ENCODE measurements at places on chromosomes 2 and 18.

DNA sequence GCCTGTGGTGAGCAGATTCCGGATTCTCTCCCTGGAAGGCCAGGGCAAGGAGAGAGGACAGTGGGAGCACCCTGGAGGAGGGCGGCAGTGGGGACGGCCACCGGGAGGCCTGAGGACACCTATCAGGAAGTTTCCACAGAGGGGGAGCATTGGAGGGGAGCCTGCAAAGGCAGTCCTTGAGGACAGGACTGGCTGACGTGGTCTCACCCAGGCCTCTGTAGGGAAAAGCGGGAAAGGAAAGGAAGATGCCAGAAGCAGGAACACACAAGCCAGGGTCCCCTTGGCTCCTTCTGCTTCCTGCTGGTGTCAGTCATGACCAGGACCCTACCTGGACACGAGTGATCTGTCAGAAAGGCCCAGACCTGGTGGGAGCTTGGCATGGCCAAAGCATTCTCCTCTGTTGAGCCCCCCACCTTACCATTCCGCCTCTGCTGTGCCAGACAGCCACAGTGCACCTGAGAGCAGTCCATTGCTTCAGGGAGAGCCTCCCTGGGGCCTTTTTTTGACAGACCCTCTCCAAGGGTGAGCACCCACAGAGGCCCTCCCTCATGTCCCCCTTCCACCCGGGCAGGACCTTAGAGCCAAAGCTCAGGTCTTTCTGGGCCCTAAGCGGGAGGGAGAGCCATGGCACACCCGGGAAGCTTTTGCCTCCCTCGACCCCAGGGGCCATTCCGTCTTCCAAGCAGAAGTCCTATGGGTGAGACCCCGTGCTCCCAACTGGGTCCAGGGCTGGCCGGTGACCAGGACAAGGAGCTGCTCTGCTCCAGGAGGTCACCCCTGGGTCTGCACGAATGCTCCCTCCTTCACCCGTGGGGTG, 333.1 kb downstream of the DYSF start:
- no peak for DNase-seq

GRCh38 chr18:49061239-49061990, 110.7 kb upstream of the SMAD7 start:
- no peak for DNase-seq

DNA sequence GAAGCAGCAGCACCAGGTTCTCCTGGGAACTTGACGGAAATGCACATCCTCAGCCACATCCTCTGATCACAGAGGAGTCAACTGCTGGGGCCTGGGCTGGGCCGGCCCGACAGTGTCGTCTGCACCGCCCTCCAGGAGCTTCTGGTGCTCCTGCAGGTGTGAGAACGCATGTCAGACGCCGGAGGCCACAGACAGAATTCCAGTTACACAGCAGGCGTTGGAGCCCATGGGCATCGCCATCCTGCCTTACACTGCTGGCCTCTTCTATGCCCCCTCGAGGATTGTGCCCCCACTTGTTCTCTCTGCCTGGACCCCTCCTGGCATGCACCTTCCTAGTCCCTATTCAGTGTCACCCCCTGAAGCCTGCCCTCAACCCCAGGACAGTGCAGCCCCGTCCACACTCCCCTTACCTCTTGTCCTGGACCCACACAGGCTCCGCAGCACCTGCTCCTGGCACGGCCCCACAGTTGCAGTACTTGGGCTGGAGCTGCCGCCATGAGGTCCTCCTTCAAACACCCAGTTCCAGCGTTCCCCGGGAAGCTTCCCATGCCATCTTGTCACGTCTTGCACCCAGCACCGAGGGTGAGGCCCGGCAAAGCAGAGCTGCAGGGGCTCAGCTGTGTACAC, 37.5 kb downstream of the ADI1 start:
- no peak for DNase-seq

GRCh38 chr18:38606841-38607240, 1041.2 kb upstream of the CELF4 start:
- DNase-seq = no peak

DNA sequence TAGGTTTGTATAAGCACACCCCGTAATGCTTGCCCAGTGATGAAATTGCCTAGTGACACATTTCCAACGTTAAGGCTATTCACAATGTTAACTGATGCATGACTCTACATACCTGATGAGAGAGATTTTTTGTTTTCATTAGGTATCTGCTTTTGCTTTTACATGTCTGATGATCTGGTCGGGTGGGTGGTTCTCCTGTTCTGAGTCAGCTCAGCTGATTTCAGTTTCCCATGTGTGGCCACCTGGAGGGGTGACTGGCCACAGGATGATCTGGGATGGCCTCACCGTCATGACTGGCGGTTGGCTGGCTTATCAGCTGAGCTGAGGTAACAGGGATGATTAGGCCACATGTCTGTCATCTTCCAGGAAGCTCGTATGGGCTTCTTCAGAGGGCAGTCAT, 33.8 kb upstream of the ACYP2 start:
- no peak for DNase-seq

DNA sequence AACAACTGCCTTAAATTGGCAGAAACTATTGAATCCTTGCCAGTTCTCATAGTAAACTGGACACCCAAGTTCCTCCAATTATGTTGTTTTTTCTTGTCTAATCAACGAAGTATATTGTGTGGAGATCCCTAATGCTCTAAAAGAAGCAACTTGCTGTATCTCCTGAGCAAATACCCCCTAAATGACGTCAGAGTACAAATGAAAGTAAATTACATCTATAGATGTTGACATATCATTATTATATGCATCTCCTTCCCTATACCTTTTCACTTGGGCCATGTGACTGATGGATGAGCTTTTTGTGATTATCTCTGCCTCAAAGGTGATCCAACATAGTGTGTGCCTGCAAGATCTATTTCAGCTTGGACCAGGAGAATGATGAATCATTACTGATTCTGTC, 159.4 kb downstream of the CCDC148 start:
- DNase-seq = no peak

- DNase-seq = no peak
These were observed 679.2 kb downstream of the NYAP2 start for GRCh38 chr2:226078666-226079065.

DNA sequence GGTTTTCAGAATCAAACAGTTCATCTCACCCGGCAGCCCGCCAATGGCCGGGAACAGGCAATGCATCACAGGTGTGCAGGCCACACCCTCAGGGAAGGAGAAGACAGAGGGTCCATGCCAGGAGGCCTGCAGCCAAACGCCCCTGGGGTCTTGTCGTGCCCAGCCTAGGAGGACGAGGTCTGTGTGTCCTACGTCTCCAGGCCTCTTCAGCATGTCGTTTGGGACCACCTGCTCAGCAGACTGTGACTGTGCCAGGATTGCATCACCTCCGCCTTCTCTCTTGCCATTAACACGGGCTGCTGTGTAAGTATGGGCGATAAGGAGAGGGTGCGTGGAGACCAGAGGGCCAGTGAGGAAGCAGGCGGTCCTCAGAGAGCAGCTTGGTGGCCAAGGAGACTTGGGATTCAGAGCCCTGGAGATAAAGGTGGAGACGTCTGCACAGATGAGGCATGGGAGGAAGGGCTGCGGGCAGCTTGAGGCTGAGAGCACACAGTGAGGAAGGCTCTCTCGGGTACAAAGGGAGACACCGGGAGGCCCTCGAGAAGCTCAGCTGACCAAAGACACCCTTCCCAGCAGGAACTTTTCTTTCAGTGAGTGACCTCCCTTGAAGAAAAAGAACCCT, 37.4 kb upstream of the KLHL29 start:
- no peak for DNase-seq

DNA sequence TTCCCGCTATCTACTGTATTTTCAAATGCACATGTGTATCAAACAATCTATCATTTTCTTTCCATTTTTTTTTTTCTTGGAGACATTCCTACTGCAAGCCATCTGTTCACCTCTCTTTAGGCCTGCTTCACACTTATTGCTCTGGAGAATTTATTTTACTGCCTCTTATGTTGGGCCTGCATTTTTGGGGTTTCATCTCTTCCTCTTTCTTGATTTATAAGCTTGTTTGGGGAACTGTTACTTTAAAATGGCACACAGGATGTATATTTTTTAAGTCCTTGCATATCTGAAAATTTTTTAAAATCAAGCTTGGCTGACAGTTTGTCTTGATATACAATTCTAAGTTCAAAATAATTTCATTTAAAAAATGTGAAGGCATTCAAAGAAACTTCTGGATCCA, 3.5 kb upstream of the RAB27B start:
- no peak for DNase-seq

GRCh38 chr2:198116756-198117155, 312.4 kb downstream of the PLCL1 start:
- DNase-seq = no peak

DNA sequence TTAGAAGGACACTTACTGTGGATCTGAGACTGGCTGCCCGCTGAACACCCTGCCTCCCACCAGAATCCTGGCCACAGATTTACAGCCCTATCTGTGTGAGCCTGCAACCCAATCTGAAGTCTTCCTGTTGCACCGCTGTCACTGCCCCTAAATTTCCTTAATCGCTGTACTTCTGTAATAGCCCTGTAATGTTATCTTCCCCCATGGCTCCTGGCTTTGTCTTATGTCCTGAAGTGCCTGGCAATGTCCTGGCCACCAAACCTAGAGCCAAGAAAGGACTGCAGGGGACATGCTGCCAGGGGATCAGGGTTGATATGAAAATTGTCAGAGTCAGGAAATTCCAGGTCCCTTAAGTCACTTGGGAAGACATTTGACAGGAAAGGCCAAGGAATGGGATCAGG, 52.7 kb downstream of the FHOD3 start:
- no peak for DNase-seq

- DNase-seq = no peak
These were observed 70.3 kb downstream of the CERKL start for GRCh38 chr2:181586569-181587081.

DNA sequence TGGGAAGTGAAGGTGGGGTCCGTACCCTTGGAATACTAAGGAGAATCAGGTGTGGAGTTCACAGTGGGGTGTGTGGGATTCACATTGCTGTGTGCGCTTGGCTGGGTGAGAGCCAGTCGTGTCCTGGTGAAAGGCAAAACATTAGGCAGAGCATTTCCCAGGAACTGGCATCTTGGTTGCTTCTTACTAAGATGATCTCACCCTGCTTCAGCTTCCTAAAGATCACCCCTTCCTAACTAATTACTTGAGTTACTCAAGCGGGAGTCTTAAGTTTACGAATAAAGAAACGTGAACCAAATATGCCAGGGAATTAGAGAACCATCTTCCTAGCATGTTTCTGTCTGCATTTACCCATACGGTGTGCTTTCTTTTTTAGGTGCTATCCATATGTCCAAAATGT, 122.9 kb downstream of the NCK2 start:
- no peak for DNase-seq

DNA sequence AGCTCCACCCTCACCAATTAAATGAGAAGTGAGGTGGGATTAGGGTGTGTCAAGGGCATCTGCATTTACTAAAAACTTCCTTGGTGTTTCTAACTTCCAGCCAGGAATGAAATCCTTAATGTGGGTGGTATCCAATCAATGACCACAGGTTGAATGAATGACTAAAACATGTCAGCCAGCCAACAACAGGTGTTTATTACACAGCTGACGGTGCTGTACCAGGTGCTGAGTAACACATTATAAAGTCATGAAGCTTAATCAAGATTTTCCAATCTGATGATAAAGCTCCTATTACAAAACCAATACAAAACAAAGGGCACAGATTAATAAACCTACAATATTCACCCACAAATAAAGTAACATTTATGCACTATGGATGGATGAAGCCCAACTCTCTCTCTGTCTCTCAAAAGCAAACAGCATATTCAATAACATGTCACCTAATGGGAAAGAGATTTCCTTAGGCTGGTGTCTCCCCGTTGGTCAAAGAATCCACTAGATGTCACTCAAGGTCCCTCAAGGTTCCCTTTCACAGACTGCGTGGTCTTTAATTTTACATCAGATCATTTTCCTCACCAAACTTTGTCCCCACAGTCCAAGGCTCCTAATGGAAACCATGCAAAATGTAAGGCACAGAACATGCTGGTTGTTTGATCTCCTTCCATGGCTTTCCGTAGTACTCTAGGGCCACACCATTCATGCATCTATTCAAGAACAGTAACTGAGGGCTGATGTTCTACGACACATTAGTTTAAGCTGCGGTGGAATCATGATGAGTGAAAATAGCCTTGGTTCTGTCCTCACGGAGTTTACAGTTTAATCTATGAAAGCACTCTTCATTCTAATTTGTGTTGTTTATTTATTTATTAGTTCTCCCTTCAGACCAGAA, 6.4 kb upstream of the PTPN4 start:
- peak; percentile 31 for DNase-seq

GRCh38 chr2:49719241-49719640, 564.9 kb upstream of the FSHR start:
- DNase-seq = no peak

DNA sequence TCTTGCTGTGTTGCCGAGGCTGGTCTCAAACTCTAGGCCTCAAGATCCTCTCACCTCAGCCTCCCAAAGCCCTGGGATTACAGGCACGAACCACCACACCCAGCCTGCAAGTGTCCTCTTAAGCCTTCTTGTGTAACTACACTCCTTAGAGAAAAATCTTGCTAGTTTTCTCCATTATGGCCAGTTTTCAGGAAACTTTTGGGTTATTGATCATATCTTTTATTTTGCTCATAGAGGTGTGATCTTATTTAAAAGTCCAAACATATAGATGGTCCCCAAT, 2.4 kb downstream of the SOCS6 start:
- DNase-seq = no peak

GRCh38 chr2:189151906-189152305, 27.7 kb downstream of the COL5A2 start:
- DNase-seq = no peak

GRCh38 chr18:76099931-76100457, 395.0 kb downstream of the ZNF516 start:
- no peak for DNase-seq

- no peak for DNase-seq
These were observed 127.1 kb upstream of the TTC39C start for GRCh38 chr18:23887493-23887892.

GRCh38 chr2:112687522-112687921, 33.3 kb upstream of the NT5DC4 start:
- no peak for DNase-seq

DNA sequence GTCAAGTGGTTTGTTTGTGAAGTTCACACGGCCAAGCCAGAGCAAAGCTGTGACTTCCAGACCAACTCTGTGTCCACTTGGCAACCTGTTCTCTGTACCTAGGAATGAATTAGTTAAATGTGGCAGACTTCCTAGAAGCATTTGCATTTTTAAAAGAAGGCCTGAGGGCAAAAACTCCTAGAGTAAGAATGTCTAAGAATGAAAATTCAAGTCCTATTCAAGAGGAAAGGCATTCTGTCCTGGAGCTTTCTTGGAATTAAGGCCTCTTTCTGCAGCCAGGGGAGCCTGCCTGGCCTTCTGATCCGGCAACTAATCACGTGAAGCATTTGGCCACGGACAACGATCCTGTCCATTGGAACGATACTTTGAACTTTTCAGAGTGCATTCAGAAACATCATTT, 155.0 kb downstream of the SETBP1 start:
- DNase-seq = no peak

- DNase-seq = no peak
These were observed 48.5 kb upstream of the IKZF2 start for GRCh38 chr2:213199871-213200270.

- no peak for DNase-seq
These were observed 143.0 kb downstream of the ZNF516 start for GRCh38 chr18:76351961-76352581.
